ENCODE measurements at places on chromosomes 7 and 10.

GRCh38 chr7:37853468-37853867, 5.1 kb downstream of the NME8 start:
- DNase-seq: no peak

DNA sequence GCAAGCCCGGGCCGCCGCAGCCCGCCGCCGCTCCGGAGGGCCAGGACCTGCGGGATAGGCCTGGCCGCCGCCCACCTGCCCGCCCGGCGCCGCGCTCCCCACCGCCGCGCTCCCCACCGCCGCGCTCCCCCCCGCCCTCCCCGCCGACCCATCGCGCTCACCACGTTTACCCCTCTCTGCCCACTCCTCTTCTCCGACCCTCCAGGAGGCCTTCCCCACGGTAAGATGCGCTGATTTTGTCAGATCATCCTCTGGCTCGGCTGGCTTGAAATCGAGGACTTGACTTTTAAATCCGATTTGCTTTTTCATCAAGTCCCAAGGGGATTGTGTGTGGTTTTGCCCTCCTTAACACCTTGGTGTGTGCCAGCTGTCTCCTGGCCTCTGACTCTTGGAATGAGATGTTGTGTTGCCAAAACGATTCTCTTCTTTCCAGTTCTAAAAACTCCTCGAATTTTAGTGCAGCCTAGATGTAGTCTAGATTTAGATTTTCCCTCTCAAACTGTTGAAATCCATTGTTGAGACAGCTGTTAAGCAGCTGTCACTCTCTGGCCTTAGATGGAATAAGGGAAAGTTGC, 738 bp downstream of the POM121 start:
- DNase-seq: peak; percentile 28

DNA sequence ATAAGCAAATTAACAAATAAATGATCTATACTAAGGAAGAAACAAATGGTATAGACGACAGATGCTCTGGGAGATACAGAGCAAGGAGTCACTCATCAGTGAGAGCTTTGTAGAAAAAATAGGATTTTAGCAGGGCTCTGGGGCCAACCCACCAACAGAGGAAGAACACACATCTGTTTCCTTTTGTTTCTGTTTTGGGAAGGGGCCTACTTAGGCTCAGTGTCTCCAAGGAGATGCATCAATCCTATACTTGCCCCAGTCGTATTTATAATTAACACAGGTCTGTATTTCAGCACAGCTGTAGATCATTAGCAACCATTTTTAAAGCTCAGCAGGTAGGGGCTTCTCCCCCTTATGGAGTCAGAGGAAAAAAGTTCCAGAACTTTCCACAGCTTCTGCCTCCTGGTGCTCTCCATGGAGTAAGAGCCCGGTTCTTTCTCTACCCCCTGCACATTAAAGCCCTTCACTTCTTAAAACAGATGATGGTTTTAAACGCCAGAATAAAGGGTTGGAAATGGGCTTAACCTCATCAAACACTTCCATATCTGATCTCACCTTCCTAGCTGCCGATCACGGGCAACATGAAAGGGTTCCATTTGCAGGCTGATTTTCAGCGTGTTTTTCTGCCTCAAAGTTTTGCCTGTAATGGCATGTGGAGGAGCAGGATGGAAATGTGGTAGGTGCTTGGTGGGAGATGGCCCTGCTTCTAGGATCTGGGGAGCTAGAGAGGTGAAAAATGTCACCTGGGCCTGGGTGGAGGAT, 291.7 kb downstream of the TCF7L2 start:
- DNase-seq: no peak

GRCh38 chr10:15797346-15797745, 63.0 kb downstream of the MINDY3 start:
- DNase-seq: no peak

- no peak for DNase-seq
Observed at GRCh38 chr10:122460891-122461293, 461 bp upstream of the HTRA1 start.

- DNase-seq: peak; percentile 60
Observed at GRCh38 chr10:32446536-32447406, 831 bp downstream of the CCDC7 start.

GRCh38 chr10:78349165-78349516, 315.5 kb downstream of the RPS24 start:
- DNase-seq: peak; percentile 10

GRCh38 chr10:53025172-53025711, 252.7 kb upstream of the MBL2 start:
- peak; percentile 24 for DNase-seq

GRCh38 chr10:124955868-124956267, 13.9 kb downstream of the ZRANB1 start:
- no peak for DNase-seq
